ENCODE measurements at places on chromosomes 7 and 10.

DNA sequence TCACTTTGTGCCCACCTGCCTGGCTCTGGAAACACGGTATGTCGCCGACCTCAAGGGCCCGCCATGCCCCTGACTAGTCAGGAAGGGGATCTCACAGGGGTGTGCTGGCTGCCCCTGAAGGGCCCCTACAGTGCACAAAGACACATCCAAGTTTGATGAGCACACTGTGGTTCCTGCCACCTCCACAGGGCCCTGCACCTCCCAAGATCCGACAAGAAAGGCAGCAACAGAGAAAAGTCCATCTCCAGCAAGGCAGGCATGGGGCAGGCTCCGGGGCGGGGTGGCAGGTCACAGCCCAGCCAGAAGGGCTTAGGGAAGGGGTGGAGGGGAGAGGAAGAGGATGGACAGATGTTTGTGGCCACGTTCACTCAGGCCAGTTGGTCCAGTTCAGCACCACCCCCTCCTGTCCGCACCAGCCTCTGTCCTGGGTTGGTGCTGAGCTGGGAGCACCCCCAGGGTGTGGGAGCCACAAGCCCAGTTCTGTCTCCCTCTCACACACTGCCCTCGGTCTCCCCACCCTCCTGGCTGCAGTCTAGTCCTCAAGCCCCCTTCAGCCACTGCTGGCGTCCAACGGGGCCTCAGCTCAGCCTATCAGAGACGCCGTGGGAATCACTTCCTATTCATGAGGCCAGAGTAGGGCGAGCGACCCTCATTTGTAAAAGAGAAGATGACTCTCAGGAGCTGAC is 11.5 kb downstream of the DRGX start:
- DNase-seq: no peak

DNA sequence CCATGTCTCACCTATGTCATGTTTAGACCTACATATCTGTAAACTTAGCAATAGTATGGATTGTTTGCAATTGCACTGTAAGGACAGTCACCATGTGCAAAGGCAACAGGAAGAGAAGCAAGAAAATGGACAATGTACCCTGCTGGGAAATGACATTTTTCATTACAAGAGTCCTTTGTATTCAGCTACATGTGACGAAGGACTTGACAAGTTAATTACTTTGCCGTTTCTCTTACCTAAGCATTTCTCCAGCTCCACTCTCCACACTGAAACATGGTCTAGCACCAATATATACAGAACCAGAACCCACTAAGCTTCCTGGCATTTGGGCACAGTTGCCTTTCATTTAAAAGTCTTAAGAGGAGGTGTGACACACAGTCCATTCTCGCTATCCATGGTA is 76.6 kb upstream of the PFKP start:
- DNase-seq: no peak

GRCh38 chr7:4788627-4789189 is 13.3 kb downstream of the AP5Z1 start:
- DNase-seq: no peak

DNA sequence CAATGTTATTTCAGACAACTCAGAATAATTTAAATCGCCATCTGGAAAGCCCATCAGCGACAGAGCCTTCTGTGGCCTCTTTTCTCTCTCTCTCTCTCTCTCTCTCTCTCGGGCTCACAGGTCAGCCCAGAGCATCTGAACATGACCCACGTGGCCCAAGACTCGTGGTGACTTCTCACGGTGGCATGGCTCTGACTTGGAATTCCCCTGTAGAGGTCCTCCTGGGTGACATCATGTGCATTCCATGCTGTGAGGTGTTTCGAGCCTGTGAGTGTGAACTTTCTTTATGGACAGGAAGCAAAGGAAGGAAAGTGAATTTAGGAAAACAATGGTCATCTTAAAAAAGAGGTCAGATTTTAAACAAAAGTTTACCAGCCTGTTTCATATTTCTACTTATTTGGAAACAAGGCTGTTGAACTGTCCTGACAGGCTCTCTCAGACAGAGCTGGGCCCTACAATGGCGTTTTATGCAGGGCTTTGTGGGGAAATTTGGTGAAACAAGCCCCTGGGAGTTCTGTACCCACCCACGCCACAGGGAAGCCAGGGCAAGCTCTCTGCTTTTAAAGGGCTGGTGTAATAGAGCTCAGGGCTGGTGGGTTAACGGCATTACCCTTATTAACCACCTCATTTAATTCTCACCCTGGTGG is 359.7 kb upstream of the ZNF32 start:
- DNase-seq: no peak

- DNase-seq: no peak
These were observed 107.5 kb downstream of the ITGB8 start for GRCh38 chr7:20438248-20438647.

DNA sequence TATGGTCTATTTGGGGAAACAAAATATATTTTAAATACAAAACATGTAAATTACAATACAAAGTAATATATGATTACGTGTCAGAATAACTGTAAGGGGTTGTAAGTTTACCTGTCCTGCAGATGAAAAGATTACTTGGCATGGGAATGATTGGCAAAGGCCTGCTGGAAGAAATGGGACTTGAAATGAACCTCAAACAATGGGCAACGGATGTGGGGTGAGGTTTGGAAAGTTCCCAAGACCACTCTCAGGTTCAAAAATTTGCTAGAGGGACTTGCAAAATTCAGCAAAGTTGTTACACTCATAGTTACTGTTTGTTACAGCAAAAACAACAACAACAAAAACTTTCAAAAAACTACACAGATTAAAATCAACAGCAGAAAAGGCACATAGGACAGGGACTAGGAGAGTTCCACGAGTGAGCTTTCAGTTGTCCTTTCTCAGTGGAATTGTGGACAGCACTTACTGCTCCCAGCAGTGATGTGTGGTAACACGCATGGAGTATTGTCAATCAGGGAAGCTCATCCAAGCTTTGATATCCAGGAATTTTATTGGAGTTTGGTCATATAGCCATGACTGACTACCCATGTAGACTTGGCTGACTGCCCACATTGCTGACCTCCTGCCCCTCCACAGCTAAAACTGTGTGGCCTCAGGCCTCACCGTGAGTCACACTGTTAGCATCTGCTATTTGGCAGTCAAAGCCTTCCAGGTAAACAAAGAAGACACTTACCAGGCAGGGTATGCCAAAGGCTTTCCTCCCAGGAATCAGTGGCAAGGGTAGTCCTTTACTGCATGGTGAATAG is 43.8 kb downstream of the EXOC6 start:
- no peak for DNase-seq

GRCh38 chr10:11515596-11516430 is 95.6 kb downstream of the USP6NL start:
- DNase-seq: no peak

GRCh38 chr10:58064714-58065528 is 202.8 kb downstream of the IPMK start:
- no peak for DNase-seq

Measured in T-cell (primary cell).